ENCODE measurements at places on chromosomes 1 and 21. TPM values are rescaled to one million over a fixed set of nuclear protein-coding genes. Genes with fewer than 3 reads are reported as not detected.
A peak's percentile ranks its signal among the peaks of the same experiment; 100 is the strongest.

GPR153 gene
- total RNA-seq = 3.4 TPM

CD48 gene
- total RNA-seq = 56.3 TPM

TNFAIP8L2 gene
- 30.7 TPM for total RNA-seq

CFAP107 gene
- not detected for total RNA-seq

AMY1C gene
- total RNA-seq = not detected

PLA2G2D gene
- total RNA-seq = not detected

GMEB1 gene
- 7.2 TPM for total RNA-seq

GRCh38 chr1:44315521-44315920 is 39.5 kb downstream of the ERI3 start:
- DNase-seq = peak; percentile 90

DNA sequence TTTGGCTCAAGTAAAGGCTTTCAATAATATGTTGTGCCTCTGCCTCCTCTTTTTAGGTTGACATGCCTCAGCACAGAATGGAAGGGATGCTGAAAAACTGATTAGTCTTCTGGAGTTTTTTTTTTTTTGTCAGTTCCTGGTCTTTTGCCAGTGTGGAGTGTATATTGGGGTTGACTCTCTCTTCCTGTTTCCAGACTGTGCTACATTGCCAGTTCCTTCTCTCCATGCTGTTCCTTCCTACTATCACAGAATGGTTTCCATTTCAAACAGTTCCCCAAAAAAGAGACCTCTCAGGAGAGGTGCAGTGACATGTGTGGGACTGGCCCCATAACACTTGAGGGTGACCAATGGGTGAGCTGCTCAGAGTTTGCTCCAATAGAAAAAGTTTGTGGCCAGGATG is 101.7 kb upstream of the ETV3 start:
- no peak for DNase-seq

DNA sequence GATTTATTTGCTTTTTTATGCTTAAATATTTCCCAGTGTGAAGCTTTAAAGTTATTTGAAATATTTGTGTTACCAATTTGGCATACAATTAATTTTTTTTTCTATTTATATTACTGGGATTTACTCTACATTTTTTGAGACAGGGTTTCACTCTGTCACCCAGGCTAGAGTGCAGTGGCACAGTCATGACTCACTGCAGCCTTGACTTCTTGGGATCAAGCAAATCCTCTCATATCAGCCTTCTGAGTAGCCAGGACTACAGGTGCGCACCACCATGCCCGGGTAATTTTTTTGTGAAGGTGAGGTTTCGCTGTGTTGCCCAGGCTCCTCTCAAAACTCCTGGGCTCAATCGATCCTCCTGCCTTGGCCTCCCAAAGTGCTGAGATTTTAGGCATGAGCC is 39.5 kb downstream of the BACH1 start:
- no peak for DNase-seq

DNA sequence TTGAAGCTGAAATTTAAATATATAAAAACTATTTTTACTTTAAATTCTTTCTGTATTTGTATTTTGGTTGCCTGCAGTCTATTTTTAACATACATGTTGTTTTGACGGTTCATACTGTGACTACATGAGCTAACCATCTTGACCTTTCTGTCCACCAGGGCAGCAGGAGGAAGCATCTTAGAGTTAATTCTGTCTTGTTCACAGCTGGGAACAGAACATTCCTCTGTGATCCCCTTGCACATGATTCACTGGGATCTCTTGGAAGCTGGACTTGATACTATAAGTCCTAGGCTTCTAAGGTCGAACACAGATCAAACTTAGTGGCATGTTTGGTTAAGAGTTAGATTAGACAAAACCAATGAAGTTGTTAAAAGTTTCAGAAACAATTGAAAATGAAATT is 99.7 kb downstream of the NFIA start:
- DNase-seq = no peak

DNA sequence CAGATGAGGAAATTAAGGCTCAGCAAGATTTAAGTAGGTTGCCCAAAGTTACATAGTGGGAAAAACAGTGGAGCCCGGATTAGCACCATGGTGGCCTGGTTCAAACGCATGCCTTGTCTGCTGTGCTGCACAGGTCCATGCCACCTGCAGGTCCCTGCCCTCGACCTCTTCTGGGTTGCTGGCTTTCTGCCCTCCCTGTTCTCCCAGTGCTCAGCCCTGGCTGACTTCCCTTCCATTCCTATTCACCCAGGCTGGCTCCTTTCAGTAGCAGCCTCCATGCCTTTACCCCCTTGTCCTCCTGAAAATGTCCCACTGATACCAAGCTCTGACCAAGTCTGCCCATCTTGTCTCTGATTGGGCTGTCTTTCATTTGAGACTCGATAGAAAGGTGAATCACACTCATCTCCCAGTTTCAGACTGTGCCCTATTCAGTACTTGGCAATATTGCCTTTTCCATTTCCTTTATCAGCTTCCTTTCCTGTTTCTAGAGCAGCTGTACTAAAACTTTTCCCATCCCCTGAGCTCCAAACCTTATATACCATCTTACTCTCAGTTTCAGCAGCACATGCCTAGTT is 75.8 kb downstream of the ST3GAL3 start:
- DNase-seq = no peak

- no peak for DNase-seq
Observed at GRCh38 chr1:162626761-162627160, 5.5 kb upstream of the DDR2 start.

GRCh38 chr1:16491056-16491675 is 22.9 kb downstream of the RNU1-1 start:
- no peak for DNase-seq

- no peak for DNase-seq
Observed at GRCh38 chr1:100866901-100867206, 27.8 kb downstream of the EXTL2 start.

DNA sequence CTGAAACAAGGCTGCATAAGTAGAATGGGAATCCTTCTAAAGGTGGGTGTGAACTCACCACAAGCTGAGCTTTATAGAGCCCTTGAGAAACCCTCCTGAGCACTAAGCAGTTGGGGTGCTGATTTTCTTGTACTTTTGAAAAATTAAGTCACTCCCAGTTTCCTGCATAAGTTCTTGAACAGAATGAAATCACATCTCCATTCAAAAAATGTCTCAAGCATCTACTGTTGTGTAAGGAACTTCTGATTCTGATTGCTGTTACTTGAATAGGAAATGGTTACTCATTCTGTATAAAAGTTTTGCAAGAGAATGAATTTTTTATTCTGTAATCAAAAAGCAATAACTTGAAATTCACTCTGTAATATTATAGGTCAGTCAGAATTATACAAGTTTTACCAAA is 50.8 kb upstream of the WNT2B start:
- DNase-seq = no peak

- DNase-seq = no peak
Observed at GRCh38 chr1:152761609-152762213, 3.9 kb downstream of the KPRP start.

DNA sequence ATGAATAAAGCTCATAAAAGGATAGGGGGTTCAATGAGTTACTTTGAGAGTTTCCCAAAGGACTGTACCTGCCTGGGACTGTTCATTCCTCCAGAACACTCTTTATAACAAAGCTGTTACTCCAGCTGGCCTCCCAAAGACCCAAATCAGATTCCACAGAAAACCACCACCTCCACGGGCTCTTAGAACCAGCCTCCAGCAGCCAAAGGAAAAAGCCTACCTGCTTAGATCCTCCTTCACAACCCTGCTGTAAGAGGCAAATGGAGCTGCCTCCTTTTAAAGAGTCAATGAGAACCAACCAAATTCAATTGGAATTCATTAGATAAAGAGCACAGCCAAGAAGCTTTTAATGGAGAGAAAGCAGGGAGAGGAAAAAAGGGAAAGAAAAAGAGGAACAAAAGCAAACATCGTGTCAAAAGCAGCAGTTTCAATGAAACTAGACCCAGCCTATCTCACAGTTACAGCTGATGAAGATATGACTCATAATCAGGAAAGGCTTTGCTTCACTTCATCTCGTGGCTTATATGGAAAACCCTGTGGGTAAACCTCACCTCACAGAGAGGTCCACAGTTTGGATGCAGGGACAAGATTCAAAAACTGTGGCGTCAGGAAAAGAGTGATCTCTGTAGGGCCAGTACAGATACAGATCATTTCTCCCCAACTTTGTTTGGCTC is 27.8 kb upstream of the FMO4 start:
- DNase-seq = no peak

GRCh38 chr1:6628971-6629479 is 4.4 kb downstream of the THAP3 start:
- DNase-seq = no peak

DNA sequence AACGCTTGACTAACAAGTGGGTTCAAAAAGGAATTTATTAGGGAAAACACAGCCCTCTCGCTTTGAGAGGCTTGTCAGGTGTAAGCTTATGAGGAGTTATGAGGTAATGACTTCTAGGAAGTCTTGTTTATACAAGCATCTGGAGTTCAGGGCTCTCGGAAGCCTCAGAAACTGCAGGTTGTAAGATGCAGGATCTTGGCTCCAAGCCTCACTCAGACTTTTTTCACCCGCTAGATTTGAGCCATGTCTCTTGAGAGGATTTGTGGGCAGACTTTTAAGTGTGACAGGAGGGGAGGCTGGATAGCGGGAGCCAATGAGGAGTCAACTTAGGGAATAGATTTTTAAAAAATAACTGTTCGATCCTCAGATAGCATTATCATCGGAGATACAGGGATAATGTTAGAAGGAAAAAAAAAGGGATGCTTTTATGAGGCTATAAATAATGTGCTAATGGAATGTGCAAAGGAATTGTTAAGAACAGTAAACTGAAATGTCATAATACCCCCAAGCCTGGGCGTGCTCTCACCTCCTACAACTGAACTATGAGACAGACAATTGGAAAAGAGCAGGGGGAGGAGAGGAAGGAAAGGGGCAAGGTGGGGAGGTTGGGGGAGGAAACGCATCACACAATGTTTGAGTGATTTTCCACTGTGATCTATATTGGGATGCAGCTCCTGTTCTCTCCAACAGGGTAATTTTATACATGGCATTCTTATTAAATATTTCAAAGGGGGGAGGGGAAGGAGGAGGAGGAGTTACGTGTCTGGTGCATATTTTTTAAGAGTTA is 107.4 kb upstream of the ESRRG start:
- no peak for DNase-seq

- DNase-seq = no peak
Observed at GRCh38 chr1:53799141-53799540, 39.0 kb downstream of the NDC1 start.

DNA sequence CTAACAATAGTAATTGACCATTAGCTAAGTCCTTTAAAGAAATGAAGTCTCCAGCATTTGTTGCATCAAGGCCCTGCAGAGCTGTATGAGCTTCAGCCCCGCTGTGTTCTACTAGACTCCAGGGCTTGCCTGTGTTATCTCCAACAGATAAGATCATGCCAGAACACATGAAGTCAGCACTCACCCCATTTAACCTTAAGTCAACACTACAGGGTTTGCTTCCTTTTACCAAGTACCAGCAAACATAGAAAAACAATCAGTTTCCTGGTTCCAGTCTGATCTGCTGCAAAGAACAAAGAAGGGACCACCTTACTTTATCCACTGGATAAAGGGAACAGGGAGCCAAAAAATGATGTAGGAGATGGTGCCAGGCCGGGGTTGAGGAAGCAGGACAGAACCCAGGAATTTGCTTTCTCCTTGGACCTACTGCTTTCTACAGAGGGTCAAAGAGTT is 41.3 kb upstream of the ENAH start:
- DNase-seq = no peak

DNA sequence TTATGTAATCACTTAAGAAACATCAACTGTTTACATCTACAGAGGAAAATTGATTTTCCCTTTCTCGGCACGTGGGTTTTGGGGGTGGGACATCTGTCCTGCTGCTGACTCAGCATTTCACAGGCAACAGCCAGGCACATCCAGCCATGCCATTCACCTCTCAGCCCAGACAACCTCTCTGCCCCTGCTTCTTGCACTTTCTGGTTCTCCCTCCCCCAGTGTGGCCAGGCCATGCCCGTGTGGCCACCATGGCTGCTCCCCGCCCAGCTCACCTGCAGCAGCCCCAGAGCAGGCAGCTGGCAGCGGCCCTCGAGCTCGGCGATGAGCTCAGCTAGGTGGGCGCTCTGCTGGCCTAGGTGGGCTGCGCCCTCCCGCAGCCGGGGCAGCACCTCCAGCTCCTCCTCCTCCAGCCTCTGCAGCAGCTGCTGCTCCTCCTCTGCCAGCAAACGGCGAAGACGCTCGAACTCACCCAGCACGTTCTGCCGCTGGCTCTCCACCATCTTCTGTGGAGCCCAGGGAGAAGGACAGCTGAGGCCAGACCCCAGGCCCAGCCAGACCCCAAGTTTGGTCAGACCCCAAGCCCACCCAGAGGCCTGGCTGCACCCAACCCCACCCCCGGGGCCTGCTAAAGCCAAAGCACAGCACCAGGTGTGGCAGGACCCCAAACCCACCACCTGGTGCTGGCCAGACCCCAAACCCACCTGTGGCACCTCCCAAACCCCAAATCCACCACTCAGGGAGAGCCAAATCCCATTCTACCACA is 5.8 kb downstream of the TRIM11 start:
- no peak for DNase-seq

- no peak for DNase-seq
Observed at GRCh38 chr1:43908858-43909257, 24.7 kb upstream of the ARTN start.

DNA sequence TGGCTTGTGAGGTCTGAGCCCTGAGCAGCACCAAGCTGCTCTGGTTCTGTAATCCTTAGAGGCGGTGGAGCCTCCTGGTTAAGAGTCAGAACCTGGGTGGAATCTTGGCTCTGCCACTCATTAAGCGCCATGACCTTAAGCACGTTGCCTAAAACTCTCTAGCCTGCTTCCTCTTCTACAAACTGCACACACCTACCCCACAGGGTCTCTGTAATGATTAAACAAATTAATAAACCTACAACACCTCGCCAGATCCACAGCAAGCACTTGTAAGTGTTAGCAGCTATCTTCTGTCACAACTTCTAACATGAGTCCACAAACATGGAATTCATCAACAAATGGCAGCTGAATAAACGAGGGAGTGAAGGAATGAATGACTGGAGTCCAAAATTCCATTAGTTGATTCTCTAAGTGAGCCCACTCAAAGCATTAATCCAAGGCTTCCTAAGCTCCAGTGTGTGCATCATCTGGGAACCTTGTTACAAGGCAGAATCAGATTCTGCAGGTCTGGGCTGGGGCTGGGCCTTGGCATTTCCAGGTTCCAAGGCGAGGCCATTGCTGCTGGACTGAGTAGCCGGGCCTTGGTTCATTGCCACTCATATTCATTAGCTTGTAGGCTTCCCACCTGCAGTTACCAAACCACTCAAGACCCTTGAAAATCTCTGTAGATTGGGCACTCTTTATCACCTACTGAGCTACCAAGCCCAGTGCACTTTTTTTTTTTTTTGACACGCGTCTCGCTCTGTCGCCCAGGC is 168.6 kb downstream of the HIVEP3 start:
- DNase-seq = peak; percentile 86
